ENCODE measurements at places on chromosomes 7 and 10.

GRCh38 chr7:136348542-136349192, 371.5 kb upstream of the MTPN start:
- DNase-seq = no peak

- no peak for DNase-seq
Measured at GRCh38 chr7:56474271-56474670, 358.1 kb upstream of the NUPR2 start.

DNA sequence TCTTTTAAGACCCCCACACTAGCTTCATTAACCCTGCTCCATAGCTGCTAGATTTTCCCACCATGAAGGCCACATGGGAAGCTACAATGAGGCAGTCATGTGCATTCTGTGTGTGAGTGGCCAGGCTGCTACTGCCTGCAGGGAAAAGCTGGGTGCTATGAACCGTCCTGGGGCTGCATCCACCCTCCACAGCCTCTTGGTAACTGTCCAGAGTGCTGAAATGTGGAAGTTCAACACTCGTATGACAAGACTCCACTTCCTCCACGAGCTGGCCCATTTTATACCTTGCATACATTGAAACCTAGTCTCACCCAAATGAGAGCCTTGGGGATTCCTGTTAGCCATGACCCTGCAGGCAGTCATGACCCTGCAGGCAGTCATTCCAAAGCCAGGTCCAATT, 59.4 kb downstream of the CUZD1 start:
- no peak for DNase-seq

- DNase-seq = no peak
Measured at GRCh38 chr7:27910326-27910725, 170.4 kb downstream of the TAX1BP1 start.

DNA sequence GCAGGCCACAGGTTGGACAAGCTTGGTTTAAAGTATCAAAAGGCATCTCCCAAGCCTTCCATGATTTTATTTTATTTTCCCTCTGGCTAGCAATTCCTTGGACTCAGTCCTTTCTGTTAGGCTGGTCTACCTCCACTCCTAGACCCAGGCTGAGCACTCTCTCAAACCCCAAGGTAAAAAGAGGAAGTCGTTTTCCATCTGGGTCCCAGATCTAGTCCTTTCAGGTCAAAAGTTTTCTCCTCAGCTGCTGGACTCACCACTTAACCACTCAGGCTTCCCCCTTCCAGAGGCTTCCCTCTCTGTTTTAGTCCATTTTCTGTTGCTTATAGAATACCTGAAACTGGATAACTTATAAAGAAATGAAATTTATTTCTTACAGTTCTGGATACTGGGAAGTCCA, 252.3 kb upstream of the MKLN1 start:
- no peak for DNase-seq

DNA sequence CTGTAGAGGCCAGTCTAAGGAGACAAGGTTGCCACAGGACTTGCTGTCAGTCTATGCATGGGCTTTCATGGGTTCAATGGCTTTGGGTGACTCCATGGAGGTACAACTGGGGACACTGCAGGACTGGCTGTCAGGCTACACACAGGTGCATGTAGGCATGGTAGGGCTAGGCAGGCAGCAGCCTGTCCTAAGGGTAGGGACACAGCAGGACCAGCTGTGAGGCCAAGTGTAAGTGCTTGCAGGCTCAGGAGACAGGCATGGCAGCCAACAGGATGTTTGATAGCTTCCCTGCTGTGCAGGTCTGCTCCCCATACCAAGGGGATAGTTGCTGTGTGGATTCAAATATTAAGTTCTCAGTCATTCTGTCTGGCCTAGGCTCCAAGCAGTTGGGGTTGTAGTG, 181.0 kb upstream of the NPY start:
- DNase-seq = no peak

- DNase-seq = no peak
Measured at GRCh38 chr7:41053820-41054219, 649.1 kb downstream of the INHBA start.

GRCh38 chr7:332646-333392, 42.8 kb downstream of the FOXL3 start:
- DNase-seq = peak; percentile 90

- DNase-seq = no peak
Measured at GRCh38 chr7:127582361-127582760, 3.0 kb downstream of the GCC1 start.

GRCh38 chr7:106757846-106758245, 96.9 kb upstream of the CCDC71L start:
- DNase-seq = no peak

- no peak for DNase-seq
Measured at GRCh38 chr10:93452143-93452542, 30.0 kb downstream of the MYOF start.

- DNase-seq = no peak
Measured at GRCh38 chr7:88268858-88269257, 37.8 kb downstream of the STEAP4 start.

DNA sequence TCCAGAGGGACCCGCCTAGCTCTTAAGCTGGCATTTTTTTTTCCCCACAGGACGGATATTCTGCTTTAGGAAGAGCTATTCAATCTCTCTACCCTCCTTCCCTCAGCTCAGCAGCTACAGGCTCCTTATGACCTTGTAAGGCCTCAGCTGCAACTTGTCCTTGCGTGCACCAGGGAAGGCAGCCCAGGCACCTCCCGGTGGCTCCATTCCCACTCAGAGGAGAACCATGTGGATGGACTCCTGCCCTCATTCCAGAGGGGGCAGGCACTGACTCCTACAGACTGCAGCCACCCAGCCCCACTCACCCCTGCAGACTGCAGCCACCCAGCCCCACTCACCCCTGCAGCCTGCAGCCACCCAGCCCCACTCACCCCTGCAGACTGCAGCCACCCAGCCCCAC, 73.7 kb downstream of the ITIH5 start:
- no peak for DNase-seq

DNA sequence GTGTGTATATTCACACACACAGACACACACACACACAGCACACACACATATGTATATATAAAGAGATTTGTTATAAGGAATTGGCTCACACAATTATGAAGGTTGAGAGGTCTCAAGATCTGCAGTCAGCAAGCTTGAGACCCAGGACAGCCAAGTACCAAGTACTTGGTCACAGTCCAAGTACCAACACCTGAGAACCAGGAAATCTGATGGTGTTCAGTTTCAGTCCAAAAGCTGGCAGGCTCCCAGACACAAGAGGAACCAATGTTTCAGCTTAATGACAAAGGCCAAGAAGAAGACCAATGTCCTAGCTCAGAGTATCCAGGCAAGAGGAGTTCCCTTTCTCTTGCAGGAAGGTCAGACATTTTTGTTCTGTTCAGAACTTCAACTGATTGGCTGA, 780.2 kb downstream of the MAGI2 start:
- DNase-seq = no peak

- no peak for DNase-seq
Measured at GRCh38 chr10:102785818-102786217, 42.1 kb downstream of the WBP1L start.

GRCh38 chr10:23280419-23281043, 64.1 kb downstream of the C10orf67 start:
- DNase-seq = no peak

DNA sequence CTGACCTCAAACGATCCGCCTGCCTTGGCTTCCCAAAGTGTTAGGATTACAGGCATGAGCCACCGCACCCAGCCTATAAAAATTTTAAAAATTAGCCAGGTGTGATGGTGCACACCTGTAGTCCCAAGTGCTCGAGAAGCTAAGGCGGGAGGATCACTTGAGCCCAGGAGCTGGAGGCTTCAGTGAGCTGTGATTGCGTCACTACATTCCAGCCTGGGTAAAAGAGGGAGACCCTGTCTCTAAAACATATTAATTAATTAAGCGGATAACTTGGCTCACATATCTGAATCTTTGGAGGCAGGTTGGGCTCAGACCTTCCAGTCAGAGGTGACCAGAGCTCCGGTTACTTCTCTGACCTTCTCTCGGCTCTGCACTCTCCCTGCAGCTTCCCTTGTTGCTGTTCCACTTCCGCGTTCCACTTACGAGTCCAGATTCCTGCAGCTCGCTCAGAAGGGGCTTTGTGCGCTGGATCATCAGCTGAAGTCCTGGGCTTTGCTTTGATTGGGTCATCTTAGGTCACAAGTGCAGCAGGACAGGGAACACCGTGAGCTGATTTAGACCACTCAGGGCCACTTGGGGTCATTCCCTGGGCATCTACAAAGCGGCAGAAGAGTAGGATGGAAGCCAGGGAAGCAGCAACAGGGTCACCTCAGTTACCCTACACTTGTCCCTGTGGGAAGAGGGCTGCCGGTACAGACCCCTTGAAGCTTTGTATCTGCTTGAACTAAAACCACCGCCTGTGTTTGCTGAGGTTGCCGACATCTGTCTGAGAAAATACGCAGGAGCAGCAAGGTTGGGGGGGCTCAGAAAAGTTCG, 2.0 kb upstream of the ARPC1B start:
- DNase-seq = no peak

GRCh38 chr10:75598998-75599397, 167.6 kb downstream of the LRMDA start:
- no peak for DNase-seq

- DNase-seq = no peak
Measured at GRCh38 chr7:2641406-2642393, 9.9 kb downstream of the TTYH3 start.

All from stimulated activated CD8-positive, alpha-beta memory T cell treated with anti-CD3 and anti-CD28 coated beads, Interleukin-4, amount 100 ng/mL, for 4 hours (primary cell).